Fibroblast of lung (primary cell): ENCODE measurements at places on chromosomes 1 and 21.

GRCh38 chr1:70671006-70671405, 259.9 kb downstream of the CTH start:
- no peak for DNase-seq

DNA sequence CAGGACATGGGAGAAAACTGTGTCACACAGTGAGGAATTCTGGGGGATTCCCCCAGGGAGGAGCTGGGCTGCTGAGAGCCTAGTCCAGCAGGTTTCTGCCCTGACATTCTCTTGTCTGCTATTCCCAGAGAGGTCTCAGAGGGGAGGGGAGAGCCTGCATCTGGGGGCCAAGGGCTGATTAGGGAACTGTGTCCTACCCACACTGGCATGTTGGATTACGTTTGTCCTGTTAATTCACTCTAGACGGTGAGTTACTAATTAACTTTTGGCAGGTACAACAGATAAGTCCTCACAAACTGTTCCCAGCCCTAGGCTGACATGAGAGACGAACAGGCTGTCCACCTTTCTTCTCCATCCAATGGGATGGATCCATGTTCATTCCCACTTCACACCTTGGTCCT, 2.6 kb upstream of the SH3BGRL3 start:
- no peak for DNase-seq

GRCh38 chr1:217721692-217722091, 90.5 kb downstream of the SPATA17 start:
- no peak for DNase-seq

DNA sequence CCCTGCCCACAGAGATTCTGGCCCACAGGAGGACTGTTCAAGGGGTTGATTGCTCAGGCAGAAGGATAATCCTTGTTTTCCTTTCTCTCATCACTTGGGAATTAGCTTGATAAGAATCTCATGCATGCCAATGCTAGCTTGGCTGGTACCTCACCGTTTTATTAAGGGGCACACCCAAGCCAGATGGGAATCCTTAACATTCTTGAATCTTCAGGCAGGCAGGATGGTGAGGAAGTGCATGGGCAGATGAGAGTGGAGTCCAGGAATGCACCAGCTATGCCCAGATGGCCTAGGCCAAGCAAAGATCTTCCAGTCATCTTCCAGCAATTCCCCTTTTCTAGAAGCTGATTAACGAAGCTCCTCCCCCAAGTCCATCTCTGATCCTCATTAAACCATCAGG, 4.1 kb upstream of the LCE7A start:
- DNase-seq = no peak

DNA sequence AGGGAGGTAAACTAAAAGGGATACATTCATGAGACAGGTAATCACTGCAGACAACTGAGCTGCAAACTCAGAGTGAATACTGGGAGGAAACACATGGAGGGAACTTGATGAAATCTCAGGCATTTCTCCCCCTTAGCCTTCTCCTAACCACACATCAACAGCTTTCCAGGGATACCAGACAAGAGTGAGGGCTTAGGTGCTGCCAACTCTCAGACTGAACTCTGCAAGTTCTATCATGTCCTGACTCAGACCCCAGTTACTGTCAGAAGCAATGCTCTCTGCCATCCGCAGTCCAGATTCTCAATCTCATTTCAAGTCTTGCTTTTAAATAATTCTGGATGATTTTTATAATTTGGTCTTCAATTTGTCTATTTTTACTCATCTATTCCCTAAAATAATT, 267.3 kb downstream of the LTN1 start:
- DNase-seq = no peak

- DNase-seq = no peak
Observed at GRCh38 chr21:43987509-43987908, 24.6 kb upstream of the TRAPPC10 start.

DNA sequence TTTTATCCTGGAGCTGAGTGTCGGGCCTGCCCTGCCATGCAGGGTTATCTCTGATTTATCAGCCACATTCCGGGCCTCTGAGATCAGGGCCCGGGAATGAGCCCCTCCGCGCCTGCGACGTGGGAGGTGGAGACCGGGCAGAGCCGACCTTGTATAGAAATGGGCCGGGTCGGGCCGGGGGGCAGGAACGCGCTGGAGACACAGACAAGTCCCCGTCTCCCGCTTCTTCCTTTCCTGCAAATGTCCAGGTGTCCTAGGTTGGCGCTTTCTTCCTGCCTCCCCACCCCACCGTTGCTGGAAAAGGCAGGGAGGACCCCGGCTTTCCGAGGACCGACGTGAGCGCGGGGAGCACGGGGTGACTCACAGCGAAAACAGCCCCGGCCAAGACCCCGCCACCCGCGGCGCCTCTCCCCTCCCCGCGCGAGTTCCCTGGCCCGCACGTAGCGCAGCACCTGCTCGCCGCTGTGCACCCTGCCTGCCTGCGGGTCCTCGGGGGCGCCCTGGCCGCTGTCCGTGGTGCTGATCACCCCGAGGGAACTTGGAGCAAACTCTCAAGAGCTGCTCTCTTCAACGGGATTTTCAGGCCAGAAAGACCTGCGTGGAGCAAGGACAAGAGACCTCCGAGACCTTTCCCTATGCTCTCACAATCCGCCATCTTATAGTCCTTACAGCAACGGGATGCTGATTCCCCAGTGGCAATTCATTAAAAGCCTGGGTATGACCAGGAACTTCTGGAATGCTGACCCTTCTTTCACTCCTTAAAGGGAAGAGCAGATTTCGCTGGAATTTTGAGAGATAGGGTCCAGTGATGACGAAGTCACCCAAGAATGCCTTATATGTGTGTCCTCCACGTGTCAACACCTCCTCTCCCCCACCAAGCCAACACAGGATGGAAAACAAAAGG, 475 bp upstream of the NPPB start:
- DNase-seq = peak; percentile 55

DNA sequence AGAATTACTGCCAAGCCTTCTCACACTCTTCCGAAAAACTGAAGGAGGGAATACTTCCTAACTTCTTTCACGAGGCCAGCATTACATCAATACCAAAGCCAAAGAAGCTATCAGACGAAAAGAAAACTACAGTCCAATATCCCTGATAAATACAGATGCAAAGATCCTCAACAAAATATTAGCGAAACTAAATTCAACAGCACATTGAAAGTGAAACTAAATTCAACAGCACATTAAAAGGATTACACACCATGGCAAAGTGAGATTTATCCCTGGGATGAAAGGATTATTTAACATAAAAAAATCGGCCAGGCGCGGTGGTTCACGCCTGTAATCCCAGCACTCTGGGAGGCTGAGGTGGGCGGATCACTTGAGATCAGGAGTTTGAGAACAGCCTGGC, 176.8 kb downstream of the FAF1 start:
- peak; percentile 15 for DNase-seq

GRCh38 chr21:38839328-38840286, 33.9 kb downstream of the ETS2 start:
- peak; percentile 97 for DNase-seq

- peak; percentile 27 for DNase-seq
Observed at GRCh38 chr1:245336149-245336983, 181.6 kb downstream of the KIF26B start.

- DNase-seq = peak; percentile 8
Observed at GRCh38 chr1:153742411-153743142, 14.7 kb downstream of the INTS3 start.

DNA sequence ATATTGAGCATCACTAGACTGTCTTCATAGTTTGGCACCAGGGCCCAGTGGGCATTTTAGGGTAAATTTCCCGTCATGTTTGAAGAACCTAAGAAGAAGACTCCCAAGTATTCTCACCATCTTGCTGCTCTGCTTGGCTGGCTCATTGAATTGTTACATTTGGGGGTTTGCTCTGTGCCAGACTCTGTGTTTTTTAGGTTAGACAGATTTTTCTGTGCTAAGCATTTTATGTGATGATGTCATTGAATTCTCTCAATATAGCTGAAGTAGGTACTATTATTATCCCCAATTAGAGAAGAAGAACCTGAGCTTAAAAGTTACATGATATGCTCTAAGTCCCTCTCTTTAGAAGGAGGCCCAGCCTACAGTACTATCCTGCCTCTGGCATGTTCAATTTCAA, 28.0 kb upstream of the DNASE2B start:
- no peak for DNase-seq

DNA sequence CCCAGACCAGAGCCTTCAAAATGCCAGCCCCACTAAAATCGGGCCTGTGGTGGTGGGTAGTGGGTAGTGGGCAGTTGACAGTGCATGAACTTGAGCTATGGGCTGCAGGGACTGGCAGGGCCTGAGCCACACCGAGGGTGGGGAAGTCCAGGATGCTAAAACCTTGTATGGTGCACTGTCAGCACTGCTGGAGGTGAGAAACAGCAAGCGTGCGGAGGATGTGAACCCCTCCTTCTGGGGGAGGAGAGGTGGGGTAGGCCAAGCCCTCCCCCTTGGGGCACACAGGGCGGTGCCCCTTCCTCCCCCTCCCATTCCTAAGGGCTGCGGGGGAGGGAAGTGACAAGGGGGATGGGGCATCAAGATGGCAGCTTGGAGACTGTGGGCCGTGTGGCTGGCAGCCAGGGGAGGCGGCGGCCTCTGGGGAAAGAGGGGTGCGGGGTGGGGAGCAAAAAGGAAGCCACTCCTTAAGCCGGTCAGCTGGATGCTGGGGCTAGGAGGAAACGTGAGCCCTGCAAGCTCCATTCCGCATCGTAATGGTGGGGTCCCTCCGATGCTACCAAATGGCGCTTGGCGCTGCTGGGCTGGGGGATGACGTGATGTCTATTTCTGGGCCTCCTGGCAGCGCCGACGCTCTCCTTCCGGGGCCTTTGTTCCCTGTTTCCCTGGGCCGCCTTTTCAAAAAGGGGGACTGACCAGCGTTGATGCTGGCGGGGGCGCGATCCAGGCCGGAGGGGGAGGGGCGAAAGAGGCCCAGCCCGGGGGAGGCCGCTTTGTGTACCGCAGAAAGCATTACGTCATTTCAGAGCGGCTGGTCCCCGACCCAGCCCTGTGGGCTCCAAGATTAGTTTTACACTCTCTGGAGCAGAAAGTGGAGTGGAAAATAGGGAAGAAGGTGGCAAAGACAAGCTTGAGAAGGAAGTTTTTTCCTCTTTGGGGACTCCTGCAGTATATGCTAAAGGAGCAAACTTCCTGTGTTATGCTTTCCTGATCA, 809 bp downstream of the SYT11 start:
- DNase-seq = peak; percentile 86

- no peak for DNase-seq
Observed at GRCh38 chr1:199040076-199040905, 401.5 kb downstream of the PTPRC start.

- no peak for DNase-seq
Observed at GRCh38 chr1:23869051-23869450, 961 bp upstream of the FUCA1 start.

DNA sequence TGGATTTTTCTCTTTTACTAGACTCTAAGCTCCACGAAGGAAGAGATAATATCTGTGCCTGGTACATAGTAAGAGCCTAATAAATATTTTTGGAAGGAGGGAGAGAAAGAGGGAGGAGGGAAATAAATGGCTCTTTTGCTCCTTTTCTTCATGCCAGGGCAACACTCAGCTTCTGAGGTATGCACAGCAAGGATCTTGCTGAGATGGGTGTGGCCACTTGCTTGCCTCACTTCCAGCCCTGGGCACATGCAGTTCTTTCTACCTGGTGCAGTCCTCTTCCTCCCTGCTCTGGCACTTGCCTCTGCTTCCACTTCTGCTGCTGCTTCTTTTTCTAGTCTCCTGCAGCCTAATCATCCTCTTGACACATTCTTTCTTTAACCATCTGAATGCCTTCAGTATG, 148.1 kb downstream of the FGGY start:
- peak; percentile 41 for DNase-seq

DNA sequence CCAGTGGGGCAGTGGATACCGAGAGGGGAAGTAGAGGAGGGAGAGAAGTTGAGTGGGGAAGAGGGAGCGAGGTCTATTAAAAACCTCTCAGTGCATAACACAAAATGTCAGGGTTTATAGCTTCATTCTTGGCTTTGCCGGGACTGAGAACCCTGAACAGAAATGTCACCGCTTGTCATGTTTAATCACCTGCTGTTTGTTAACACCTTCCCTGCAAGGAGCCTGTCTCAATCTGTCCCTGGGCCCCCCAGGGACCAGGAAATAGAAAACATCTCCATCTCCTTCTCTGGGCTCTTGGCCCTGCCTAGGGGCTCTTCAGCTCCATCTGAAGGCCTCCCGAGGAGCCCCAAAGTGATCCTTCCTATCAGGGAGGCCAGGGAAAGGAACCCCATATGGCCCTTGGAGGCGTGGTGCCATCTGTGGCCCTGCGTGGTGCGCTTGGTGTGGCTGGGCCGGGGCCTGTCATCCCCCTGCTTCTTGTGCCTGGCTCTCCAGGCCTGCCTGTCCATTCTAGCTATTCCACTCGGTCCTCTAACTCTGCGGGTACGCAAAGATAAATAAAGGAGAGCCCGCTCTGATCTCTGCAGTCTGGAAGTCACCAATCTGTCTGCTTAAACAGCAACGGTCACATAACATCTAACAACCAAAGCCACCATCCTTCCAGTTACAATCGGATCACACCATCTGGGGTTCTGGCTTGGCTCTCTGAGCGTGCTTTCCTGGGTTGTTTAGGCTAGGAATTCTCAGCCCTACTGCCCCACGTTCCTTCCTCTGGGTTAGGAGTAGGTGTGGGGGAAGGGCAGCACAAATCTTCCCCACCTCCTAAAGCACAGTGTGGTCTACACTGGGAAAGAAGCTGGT, 113.8 kb downstream of the CASZ1 start:
- DNase-seq = no peak

DNA sequence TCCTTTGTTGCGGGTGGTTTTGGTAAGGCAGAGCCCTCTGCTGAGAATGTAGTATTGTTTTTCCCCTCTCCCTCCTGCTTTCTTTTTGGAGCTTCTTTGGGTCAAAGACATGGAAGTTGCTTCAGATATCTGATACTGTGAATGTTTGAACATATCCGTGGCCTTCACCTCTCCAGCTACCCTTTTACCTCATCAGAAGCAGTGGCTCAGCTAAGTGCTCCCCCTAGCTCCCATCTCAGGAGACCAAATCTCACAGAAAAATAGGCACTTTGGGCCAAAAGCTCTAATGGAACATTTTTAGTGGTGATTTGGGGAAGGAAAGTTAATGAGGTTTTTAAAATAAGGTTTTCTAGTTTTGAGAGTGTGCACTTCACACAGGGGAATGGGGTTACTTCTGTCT, 6.3 kb downstream of the TMEM200B start:
- DNase-seq = no peak

DNA sequence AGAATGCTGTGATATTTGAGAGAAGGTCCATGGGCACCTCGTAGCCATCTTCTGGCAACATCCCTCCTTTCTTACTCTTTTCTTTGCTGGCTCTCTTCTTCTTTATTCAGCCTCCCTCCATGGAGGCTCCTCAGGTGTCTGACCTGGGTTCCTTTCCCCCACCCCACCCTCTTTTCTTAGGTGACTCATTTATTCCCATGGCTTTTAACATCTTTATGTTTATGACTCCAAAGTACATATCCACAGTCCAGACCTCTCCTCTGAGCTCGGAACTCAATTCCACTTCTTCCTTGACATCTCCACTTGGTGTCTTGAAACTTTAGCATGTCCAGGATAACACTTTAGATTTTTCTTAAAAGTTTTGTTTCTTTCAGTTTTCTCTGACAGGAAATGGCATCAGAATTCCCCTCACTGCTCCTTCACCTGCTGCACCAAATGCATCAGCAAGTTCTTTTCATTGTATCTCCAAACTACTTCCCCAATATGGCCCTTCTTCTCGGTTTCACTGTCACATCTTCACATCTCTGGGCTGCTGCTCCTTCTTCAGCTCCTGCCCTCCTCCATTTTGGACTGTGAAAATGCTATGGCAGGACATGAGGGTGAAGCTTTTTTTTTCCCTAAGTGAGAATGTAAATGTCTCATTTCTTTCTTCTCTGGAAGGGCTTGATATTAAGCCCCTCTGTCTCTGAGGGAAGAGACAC, 95.9 kb downstream of the GIPC2 start:
- no peak for DNase-seq
